Immature natural killer cell (primary cell): ENCODE measurements at places on chromosomes 2 and 18.

- DNase-seq, result no peak
These were observed 330.5 kb downstream of the FIGN start for GRCh38 chr2:163405298-163405697.

DNA sequence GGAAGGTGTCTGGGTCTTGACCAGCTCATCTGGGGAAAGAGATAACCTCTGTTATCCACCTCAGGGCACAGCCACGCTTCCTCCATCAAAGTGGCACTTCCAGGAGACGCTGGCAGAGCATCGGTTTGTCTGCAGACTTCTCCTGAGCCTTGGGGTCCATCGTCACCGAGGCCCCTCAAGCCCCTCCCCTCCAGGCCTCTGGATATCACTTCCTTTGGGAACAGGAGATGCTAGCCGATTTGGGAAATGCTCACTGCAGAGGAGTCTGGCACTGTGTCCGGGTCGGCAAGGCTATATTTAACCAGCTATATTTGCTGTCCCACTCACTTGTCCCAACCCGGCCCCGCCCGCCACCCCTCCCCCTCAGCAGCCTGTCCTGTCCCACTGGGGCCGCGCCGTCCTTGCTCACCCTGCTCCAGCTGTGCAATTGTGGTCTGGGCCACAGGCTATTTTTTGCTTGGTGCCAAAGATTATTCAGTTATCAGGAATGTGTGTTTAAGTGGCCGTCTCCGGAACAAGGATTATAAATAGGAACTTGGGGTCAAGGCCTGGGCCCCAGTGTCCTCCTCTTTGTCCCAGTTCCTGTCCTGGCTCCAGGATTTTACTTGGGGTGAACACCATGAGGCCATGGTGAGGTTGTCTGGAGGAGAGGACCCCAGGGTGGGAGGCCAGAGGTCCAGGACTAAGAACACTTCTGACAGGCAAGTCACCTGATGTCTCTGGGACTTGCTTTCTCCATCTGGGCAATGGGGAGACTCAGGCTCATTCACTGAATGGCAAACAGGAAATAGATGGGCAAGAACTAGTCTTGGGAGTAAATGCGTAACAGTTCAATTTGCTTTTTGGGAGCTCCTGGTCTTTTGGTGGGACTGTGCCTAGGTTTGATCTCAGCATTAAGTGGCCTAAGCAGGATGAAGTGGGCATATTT lies 263.6 kb downstream of the DYSF start:
- DNase-seq, result no peak

DNA sequence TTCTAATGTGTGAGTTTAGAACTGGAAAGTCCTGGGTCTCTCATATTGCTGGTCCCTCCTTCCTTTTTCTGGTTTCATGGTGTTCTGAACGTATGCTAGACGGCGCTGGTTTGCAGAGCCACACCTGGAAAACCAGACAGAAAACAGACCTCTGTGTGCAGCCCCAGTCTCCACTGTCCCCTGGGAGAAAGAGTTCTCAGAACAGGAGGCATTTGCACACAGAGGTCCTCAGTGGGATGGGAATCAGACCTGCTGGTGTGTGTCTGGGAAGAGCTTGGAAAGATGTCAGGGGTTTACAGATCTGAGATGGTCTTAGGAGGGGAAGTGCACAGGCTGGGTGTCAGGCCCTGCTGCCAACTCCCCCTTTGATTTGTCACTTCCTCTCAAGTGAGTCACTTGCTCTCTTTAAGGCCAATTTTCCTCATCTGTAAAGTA lies 14.9 kb upstream of the MBP start:
- DNase-seq, result peak; percentile 44

- peak; percentile 63 for DNase-seq
These were observed 2.6 kb upstream of the GPR35 start for GRCh38 chr2:240622531-240623235.

GRCh38 chr2:240494194-240494793 lies 58.8 kb downstream of the GPC1 start:
- no peak for DNase-seq
